ENCODE measurements at places on chromosomes 12 and 14.

DNA sequence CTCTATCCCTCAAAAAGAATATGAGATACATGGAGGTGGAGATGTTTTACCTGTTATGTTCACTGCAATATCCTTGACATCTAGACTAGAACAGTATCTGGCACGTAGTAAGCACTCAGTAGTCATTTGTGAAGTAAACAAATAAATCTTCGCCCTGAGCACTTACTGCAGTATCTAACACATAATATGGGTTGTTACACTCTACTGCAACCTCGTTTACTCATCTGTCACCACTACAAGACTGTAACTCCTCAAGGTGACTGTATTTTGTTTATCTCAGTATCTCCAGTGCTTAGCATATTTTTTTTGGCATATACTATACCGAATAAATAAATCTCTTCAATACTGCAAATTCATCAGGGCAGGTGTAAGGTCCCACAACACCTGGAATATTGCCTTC lies 66.1 kb downstream of the WASHC3 start:
- DNase-seq = no peak

DNA sequence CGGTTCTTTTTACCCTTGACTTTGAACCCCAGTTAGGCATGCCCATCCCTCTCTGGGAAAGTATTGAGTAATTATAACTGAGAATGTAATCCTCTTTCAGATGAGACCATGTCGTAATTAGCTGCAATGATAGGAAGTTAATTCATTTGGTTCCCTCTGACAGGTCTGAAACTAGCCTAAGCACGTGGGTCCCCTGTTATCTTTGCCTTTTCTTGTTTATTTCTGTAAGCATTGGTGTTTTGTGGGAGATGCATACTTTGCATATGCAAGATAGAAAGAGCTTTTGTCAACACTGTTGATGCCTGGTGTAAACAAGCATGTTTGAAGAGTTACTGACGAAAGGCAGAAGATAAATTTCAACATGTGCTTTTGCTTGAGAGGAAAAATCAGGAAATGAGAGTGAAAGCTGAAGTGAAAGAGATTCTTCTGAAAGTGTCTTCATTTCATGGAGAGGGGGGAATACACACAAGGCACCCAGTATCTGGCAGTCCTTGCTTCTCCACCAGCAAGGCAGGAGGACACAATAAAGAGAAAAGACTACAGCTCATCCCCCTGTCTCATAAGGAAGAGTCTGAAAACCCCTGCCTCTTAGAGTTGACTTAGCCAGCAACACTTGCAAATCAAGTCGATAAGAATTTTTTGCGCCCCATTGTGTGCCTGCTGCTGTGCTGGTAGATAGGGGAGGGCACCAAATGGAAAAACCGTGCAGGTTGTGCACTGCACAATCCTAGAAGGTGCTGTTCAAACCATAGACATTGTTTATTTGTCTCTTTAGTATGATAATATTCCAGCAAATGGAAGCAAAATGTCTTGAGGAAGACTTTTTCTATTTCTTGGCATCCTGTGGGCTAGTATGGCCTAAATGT lies 77.8 kb downstream of the SLC24A4 start:
- peak; percentile 18 for DNase-seq

- no peak for DNase-seq
Measured at GRCh38 chr12:48119834-48120195, 651 bp downstream of the PFKM start.

DNA sequence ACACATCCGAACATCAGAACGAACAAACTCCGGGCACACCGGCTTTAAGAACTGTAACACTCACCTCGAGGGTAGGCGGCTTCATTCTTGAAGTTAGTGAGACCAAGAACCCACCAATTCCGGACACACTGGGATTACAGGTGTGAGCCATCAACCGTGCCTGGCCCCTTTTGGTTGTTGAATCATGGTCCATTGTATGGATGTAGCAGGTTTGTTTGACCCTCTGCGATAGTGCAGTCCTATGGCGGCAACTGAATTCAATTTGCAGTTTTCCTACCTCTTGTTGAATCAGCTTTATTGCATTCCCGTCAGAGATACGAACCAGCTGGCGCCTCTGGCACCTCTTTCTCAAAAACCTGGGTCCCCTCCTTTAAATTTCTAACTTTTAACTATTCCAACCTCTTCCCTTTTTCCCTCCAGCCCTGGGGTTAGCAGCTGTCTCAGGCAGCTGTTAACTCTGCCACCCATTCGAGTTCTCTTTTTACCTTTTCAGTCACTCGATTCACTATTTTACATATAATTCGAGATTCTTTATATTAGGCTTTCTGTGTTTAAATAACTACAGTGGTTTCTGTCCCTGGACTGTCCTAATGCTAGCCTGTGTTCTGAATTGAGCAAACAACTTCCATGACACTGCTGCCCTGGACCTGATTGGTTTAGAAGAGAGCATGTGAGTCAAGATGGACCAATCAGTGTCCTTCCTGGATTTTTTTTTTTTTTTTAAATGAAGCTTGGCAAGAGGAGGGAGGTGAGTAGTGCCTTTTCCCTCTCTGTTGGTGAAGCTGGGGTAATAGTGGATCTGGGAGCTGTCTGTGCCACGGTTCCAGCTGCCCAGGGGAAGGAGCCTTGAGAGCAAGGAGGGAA lies 261.5 kb downstream of the PCNX1 start:
- DNase-seq = no peak

DNA sequence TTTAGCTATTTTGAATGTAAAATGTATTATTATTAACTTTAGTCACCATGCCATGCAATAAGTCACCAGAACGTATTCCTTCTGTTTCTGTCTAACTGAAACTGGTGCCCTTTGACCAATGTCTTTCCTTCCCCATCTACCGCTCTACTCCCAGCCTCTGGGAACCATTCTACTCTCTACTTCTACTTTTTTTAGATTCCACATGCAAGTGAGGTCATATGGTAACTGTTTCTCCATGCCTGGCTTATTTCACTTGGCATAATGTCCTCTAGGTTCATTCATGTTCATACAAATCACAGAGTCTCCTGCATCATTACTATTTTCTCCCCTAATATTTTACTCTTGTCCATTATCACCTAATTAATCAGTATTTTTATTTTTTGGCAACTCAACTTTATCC lies 160.1 kb downstream of the TMX1 start:
- DNase-seq = no peak

DNA sequence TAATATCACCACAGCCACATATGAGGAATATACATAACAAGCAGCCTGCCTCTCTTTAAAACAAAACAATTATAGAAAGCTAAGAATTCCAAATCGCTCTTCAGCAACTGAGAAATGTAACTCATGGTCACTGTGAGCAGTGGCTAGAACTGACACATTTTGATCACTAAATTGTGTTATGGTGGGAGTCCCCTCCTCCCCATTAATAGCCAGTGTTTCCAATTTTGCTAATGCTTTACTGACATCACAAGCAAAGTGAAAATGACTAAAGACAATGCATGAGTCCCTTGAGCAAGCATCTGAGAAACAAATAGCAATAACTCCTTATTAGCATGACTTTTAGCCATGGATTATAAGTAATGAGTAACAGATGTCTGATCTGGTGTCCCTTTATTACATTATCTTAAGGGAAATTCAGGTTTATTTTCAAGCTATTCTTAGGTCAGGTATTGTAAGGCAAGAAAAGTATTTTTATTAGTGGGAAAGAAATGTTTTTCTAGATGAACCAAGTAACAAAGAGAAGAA lies 148.3 kb downstream of the KCNH5 start:
- DNase-seq = no peak

GRCh38 chr14:36313898-36314297 lies 6.5 kb downstream of the MBIP start:
- no peak for DNase-seq

- DNase-seq = no peak
Measured at GRCh38 chr12:58703866-58704265, 216.4 kb downstream of the LRIG3 start.

GRCh38 chr12:82682326-82682725 lies 4.4 kb upstream of the TMTC2 start:
- DNase-seq = no peak

- no peak for DNase-seq
Measured at GRCh38 chr14:32545506-32546210, 216.6 kb downstream of the AKAP6 start.

- no peak for DNase-seq
Measured at GRCh38 chr14:84036840-84037239, 1493.1 kb upstream of the FLRT2 start.

GRCh38 chr14:56394826-56395530 lies 184.6 kb upstream of the TMEM260 start:
- no peak for DNase-seq

GRCh38 chr12:128245121-128245520 lies 21.8 kb upstream of the TMEM132C start:
- DNase-seq = no peak

- no peak for DNase-seq
Measured at GRCh38 chr14:104253901-104254353, 115.5 kb downstream of the KIF26A start.

DNA sequence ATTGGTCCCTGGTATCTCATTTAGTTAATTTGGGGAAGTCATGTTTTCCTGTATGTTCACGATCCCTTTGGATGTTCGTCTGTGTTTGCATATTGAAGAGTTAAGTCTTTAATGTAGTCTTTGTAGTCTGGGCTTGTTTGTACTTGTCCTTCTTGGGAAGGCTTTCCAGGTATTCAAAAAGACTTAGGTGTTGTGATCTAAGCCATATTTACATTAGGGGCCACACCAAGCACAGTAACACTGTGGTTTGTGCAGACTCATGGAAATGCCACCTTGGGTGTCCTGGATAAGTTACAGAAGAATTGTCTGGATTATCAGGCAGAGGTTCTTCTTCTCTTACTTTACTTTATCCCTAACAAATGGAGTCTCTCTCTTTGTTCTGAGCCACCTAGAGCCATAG lies 380.3 kb downstream of the CCER1 start:
- no peak for DNase-seq

DNA sequence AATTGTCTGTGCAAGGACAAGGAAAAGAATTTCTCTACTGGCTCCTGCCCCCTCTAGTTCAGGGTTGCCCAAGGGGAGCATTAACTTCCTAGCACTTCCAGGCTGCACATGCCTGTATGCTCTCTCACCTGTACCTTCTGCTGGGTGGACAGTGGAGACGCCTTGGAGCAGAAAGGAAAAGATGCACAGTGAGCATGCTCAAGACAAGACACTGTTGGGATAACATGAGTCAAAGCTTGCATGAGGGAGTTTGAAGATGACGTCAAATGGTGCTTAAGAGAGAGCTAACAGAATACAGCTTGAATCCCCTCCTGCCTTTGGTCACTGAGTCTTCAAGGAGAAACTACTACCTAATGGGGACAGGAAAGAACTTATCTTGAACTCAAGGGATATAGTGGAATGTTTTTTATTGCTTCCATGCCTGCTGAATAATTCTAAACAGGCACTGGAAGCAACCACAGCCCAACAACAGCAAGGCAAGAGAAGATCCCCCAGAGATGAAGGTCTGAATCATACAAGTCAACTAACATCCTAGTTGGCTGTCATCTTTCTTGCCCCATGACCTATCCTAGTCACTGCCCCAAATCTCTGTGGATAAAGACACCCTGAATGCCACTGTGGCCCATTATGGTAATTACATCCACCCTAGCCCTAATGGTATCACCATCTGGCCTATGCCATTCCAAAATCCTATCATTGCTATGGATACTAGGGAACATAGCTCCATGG lies 23.5 kb downstream of the RPS6KA5 start:
- DNase-seq = no peak

DNA sequence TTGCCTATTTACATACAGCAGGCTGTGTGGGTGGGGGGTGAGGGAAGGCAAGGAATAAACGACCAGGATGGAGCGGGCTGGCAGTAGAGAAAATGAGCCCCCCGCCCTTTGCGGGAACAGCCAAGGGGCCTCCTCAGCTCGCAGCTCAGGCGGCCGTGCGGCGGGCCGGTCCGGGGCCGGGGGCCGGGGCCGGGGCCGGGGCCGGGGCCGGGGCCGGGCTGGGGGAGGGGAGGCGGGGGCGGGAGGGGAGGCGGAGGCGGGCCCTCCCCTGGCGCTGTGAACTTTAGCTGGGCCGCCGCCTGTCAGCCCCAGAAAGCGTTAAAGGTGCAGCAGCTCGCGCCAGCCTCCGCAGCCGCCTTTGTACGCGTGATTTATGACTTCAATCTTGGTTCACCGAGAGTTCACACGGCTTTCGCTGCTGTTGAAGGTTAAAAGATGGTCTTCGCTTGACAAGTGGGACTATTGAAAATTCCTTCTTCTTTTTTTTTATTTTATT lies 28.8 kb downstream of the HOXC4 start:
- no peak for DNase-seq

- no peak for DNase-seq
Measured at GRCh38 chr12:120214626-120215356, 13.9 kb upstream of the RPLP0 start.

DNA sequence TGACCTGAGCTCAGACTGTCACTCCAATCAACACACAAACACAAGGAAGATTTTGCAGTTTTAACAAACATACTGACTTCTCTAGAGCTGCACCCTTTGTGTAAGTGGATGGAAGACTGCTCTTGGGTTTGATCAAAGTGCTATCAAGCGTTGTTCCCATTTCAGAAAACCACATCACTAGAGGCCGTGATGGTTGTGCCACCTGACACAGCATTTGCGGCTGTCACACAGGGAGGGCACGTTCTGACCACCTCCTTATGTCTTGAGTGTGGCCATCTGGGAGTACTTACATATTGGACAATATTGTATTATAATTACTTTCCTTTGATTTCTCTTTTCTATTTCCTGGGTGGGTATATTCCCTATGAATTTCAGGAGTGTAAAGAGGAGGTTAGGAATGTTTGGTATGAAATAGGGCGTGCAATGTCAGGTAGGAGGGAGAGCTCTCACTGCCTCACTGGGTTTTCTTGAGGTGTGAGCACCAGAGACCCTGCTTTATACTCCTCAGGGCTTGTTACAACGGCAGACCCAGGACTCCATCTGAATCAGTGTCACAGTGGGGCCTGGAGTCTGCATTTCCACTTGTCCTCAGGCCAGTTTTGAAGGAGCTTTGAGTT lies 74.3 kb downstream of the SYNE3 start:
- no peak for DNase-seq

GRCh38 chr12:131321988-131322387 lies 368.3 kb downstream of the ADGRD1 start:
- DNase-seq = no peak

DNA sequence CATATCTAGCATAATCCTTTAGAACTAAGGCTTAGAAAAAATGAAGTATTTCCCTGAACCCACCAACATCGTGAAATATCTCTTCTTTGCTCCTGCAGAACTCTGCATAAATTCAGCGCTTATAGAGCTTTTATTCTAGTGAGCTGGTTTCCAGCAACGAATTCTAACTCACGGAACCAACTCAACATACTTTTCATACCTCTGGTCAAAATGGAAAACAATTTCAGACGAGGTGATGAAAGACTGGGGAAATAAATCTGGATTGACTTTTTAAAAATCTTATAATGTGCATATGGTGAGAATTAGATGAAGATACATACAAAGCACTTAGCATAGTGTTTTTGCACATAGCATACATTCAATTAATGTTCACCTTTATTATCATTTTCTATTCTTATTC lies 62.6 kb upstream of the BBS10 start:
- DNase-seq = no peak

- no peak for DNase-seq
Measured at GRCh38 chr12:125652681-125653080, 587.4 kb downstream of the AACS start.

GRCh38 chr12:88753066-88753465 lies 172.8 kb upstream of the KITLG start:
- DNase-seq = no peak

- DNase-seq = no peak
Measured at GRCh38 chr14:102150083-102150482, 10.4 kb downstream of the WDR20 start.

- DNase-seq = no peak
Measured at GRCh38 chr12:30030693-30031374, 247.1 kb upstream of the TMTC1 start.

GRCh38 chr12:117972301-117972700 lies 3.5 kb upstream of the KSR2 start:
- no peak for DNase-seq

Data from GM18507 (cell line).